ENCODE measurements at places on chromosomes 1 and 21.

- DNase-seq: no peak
Observed at GRCh38 chr1:30005972-30006619, 717.3 kb downstream of the MATN1 start.

DNA sequence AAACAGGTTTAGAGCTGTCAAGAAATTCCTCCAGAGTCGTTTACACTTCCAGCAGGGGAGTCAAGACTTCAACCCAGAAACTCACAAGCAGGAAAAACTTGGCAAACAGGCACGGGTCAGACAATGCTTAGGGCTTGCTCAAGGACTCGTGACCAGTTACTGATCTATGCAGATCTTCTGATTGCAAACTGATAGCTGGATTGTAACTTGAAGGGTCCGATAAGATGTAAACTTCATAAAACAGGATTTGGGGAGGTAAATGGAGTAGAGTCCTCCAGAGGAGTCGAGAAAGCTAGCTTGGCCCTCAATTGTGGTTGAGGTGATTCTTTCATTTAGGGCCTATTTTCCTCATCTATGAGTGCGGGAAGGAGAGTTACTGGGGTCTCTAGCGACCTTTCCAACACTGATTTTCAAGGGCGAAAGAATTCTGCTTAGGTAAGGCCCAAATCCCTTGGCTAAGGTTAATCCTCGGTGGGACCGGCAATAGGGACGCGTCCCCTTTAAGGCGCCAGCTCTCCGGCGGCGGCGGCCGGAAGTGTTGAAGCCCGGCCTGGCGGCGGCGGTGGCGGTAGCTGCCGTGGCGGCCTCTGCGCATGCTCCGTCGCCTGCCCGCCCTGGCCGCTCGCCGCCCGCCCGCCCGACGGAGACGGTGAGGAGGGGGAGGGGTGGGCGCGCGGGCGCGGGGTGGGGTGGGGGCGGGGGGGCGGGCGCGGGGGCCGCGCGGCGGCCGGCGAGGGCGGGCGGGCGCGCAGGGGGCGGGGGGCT is at the start of gene GMEB1:
Gene GMEB1 (plus strand): TSS at position 594 of the 765 bp plus-strand sequence. CDS start 14,829 bp downstream, outside the sequence.
- peak; percentile 84 for DNase-seq

GRCh38 chr1:119713039-119713748 is 1.5 kb downstream of the PHGDH start:
- no peak for DNase-seq

DNA sequence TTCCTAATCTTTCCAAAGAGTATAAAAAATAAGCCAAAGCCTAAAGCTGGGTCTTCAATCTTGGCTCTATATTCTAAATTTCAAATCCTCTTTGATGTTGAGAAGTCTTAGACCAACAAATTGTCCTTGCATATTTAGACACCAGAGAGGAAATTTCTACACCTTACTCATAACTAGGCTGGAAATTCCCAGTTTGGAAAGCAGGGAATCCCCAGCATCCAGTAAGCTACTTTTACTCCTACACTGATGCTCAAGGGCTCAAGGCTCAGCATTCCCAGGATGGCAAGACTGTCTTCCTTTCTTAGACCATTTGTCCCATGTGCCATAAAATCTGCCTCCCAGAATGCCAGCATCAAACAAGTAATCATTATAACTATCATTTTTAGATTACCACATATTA is 28.3 kb downstream of the PRDX6 start:
- DNase-seq: no peak

DNA sequence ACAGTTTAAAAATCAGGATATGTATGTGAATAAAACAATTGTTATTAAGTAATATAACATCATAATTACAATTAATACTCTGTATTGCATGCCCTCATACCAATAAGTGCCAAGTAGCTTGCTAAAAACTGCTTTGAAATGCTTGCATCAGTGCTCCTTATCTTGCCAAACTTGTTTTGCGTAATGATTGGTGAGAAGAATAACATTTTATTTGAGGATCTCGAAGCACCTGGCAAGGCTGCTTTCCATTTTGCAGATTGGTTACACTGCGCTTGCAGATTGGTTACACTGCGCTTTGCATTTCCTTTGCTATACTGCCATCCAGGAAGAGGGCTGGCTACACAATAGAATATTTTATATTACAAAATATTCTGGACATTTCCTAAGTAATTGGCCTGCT is 1.7 kb upstream of the PBX1 start:
- DNase-seq: no peak

DNA sequence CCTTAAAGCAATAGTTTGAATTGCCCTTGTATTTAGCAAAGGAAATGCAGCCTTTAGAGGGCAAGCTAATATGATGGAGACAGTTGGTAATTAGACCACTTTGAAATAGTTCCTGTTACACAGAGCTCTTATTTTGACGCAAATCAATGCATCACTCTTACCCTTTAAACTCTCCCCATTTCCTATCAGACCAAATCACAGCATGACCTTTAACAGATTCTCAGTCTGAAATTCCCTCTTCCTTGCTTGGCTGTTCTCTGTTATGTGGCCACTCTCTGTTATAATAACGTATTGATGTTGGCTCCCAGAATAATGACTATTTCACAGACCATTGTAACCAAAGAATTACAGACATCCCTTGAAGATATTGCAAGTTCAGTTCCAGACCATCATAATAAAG is 66.9 kb upstream of the NGF start:
- DNase-seq: no peak

GRCh38 chr1:197844651-197845050 is 57.8 kb upstream of the C1orf53 start:
- DNase-seq: no peak

- DNase-seq: no peak
Observed at GRCh38 chr1:67540025-67540732, 110.0 kb upstream of the SERBP1 start.

GRCh38 chr1:218869276-218869675 is 304.4 kb upstream of the LYPLAL1 start:
- DNase-seq: no peak

GRCh38 chr1:185074307-185074706 is 28.9 kb downstream of the RNF2 start:
- DNase-seq: no peak

DNA sequence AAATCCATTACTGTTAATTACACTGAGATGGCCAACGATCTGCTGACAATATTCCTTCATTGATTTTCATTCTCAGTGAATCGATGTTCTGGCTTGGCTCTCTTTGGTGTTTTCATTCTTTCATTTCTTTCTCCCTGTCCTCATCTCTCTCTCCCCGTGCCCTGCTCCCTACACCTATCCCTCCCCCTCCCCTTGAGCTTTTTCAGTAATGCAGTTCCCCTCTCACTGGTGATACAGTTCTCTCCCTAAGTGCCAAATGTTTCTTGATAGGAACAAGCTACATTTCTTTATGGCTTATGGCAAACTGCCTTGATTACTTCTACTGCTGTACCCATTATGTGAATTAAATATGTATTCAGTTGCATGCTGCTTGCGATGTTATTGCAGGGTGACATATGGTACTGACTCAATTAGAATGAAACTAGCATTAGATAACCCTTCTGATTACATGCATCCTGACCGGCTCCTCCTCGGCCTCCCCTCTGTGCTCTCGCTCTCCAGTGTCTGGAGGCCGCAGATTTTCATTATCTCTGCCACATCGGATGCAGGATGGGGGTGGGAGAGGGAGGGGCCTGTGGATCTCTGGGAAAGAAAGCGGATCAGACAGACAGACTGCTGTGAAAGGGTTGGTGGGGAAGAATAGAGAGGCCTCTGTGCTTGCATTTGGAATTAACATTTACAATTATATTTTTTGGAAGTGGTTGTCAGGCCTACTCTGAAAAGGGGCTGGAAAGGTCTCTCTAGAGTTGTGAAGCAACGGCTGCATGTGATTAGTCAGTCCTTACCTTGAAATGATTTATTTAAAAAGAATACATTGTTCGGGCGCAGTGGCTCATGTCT is 130.9 kb downstream of the PBX1 start:
- no peak for DNase-seq

DNA sequence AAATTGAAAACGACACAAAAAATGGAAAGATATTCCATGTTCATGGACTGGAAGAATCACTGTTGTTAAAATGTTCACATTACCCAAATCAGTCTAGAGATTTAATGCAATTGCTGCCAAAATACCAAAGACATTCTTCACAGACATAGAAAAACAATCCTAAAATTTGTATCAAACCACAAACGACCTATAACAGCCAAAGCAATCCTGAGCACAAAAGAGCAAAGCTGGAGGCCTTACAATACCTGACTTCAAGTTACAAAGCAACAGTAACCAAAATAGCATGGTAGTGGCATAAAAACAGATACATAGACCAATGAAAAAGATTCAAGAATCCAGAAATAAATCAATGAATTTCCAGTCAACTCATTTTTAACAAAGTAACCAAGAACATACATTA is 1077.3 kb downstream of the KCNT2 start:
- no peak for DNase-seq

DNA sequence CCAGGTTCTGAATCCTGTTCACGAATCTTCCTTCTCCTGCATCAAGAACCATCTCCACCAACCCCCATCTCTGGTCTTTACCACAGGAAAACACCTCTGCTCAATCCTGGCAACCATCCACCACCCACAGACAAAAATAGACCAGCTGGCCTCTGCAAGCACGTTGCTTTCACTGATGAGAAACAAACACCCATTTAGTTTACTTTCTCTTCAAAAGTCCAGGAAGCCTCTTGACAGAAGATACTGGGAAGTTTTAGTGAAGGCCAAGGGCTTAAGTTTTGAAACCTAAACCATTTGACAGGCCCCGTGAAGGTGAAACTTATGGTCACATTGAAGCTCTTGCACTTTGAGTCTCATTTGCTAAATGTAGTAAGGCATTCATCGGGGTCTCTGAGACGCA is 122.6 kb upstream of the PPP2R5A start:
- no peak for DNase-seq

- DNase-seq: no peak
Observed at GRCh38 chr1:55572878-55573734, 357.9 kb upstream of the USP24 start.

GRCh38 chr1:200442537-200443156 is 32.8 kb upstream of the ZNF281 start:
- DNase-seq: no peak

DNA sequence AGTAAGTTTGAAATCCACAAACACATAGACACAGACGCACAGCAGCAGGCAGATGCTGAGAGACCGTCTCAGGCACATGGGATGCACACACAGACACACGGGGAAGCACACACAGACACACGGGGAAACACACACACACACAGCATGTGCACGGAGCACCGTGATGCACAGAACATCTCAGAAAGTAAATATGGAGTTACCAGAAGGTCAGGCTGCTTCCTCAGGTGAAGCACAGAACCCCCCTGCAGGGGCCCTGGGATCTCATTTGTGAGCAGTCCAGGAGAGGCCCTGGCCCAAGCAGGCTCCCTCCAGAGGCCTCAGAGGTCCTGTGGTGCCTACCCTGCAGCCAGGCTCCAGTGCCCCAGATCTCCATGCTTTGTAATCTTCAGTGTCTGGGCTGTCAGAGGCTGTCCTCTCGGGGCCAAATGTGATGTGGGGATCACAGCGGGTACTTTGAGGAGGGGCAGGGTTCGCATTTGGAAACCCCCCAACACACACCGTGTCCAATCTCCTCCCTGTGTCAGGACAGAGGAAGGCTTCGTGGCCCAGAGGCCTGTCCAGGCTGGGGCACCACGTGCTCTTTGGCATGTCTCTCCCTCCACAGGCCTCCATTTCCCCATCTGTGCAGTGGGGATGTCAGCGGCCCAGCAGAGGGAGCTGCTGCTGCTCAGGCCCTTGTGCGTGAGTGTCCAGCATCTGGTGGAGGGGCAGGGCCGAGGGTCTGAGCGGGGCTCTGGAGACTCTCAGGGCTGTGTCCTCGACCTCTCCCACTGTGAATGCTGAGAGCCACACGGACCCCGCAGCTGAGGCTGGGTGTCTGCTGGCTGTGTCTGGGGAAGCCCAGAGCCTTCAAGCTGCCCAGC is 23.0 kb upstream of the PRSS38 start:
- no peak for DNase-seq

DNA sequence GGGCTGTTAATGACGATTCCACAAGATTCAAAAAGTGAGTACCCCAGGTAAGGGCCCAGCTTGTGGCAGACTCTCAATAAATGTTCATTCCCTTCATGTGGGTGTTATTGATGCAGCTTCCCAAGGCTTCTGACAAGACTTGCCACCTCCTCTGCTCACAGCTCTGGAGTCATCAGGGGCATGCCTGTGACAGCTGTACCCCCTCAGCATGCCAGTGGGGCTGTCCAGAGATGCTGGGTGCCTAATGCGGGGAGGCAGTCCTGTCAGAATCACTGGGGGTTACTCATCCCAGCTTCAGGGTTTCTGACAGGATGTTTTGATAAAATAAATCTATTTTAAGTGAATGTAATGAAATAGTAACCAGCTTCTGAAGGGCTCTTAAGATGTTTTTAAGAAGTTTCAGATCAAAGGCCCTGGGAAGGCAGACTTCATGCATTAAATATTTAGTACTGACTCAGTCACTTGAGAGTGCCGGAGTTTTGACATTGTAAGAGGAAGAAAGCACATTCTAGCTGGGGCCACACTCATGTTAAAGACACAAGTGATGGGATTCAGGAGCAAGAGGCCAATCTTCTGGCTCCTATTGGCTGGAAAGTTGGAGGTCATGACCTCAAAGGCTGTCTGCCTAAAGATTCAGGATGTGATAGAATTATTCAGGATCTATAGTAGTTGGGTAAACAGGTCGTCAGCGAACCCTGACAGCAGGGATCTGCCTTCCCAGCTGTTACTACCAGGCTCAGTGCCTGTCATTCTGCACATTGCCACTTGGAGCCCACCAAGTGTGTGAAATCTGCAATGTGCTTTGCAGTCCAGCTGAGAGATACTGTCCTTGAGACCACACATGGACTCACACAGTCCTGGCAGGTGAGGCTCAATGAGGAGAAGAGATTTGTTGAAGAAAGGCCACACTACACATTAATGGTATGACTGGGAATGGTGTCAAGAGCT is 239.6 kb upstream of the BEND5 start:
- DNase-seq: no peak

DNA sequence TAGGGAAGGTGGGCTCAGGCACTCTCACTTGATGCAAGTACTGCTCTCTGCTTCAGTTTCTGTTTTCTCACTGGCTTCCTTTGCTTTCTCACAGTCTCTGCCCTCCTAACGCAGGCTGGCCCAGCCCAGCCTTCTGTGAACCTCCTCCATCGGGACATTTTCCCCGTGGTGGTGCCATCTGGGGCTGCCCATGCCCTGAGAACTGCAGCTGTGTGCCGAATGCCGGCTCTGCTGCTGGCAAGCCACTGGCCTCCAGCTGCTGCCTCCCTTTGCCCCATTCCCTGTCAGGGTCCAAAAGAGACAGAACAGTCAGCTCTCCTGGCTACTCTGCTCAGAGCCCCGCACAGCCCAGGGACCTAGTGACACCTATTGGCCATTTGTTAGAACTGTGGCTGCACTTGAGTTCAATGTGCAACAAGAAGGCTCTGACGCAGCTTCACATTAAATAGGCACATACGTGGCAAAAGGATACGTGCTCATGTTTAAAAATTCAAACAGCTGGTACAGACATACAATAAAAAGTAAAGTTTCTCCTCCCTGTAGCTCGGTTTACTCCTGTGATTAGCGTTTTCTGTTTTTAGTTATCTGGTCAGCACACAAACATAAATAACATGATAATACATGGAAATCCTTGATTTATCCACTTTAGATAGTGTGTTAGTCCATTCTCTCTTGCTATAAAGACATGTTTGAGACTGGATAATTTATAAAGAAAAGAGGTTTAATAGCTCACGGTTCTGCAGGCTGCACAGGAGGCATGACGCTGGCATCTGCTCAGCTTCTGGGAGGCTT is 46.6 kb downstream of the FCRL5 start:
- peak; percentile 35 for DNase-seq

- DNase-seq: peak; percentile 13
Observed at GRCh38 chr1:231869364-231869763, 242.8 kb downstream of the DISC1 start.

GRCh38 chr1:98651116-98651632 is 10.3 kb upstream of the SNX7 start:
- no peak for DNase-seq
